ENCODE measurements at places on chromosomes 12 and 14. TPM values are rescaled to one million over a fixed set of nuclear protein-coding genes. Genes with fewer than 3 reads are reported as not detected.

- DNase-seq, result no peak
Measured at GRCh38 chr12:93960521-93960920, 187.9 kb upstream of the PLXNC1 start.

DNA sequence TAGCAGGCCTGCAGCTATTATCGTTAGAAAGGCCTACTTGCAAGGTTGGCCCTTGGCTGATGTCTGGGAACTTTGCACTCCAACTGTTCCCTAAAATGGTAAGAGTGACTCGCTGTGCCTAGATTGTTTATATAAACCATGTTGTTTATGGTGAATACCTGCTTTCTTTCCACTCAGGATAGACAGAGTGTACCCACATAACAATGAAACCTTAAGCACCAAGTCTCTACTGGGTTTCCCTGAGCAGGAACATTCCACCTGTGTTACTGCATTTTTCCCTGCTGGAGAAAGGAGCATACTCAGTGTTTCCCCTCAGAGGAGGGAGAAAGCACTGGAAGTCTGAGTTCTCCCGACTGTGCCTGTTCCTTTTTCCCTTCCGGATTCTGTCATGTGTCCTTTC is 32.8 kb downstream of the ERP29 start:
- DNase-seq, result no peak

- no peak for DNase-seq
Measured at GRCh38 chr14:92931681-92932447, 8.9 kb downstream of the CHGA start.

Gene BATF
- not detected for polyA plus RNA-seq
